NCI-H1105 (cell line): ENCODE measurements at places on chromosomes 7 and 10.
A peak's percentile ranks its signal among the peaks of the same experiment; 100 is the strongest.

DNA sequence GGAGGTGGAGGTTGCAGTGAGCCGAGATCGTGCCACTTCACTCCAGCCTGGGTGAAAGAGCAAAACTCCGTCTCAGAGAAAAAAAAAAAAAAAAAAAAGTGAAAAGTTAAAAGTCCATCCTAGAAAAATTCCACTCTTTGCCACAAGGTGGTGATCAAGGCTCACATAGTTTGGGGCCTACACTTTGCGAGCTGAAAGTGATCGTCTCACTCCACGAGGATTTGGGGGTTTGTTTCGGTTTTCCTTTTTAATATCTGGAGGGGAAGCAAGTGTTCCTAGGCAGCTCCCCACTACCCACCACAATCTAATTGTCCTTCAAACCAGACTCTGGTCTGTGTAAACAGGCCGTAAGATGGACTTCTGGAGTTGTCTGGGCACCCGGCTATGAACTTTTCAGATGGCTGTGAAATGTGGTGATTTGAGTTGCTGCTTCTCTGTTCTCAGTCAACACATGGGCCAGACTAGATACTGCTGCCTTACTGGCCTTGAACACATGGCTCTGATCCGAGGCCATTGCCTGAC, 27.1 kb downstream of the PRLHR start:
- DNase-seq: peak; percentile 24

DNA sequence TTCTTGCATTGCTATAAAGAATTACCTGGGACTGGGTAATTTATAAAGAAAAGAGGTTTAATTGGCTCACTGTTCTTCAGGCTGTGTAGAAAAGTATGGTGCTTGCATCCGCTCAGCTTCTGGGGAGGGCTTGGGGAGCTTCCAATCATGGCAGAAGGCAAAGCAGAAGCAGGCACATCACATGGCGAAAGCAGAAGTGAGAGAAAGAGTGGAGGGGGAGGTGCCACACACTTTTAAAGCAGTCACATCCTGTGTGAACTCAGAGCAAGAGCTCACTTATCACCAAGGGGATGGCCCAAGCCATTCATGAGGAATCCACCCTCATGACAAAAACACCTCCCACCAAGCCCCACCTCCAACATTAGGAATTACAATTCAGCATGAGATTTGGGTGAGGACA, 303.5 kb downstream of the OTUD1 start:
- no peak for DNase-seq

DNA sequence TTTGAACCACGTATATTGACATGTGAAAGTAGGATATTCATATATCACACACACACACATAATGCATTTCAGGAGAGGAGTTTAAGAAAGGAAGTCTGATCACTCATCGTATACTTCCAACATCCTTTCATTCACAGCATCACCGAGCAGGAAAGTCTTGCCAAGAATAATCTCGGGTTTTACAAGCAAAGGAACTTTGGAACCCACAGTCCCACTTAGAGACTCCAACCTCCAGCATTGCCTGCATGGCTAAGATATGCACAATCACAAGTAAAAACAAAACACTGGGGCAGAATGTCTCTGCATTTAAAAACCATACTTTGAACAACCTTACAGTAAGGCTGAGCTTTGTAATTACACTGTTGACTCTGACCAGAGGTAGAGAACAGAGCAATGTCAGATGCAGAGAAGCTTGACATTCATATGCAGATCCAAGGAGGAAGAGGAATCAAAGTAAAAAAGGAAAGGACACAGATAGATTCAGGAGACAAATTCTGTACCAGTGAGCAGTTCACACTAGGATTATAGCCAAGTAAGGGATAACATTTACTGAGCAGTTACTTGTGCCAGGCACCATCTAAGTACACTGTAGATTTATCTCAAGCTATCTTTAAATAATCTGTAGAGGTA, 14.8 kb downstream of the THSD7A start:
- DNase-seq: no peak

DNA sequence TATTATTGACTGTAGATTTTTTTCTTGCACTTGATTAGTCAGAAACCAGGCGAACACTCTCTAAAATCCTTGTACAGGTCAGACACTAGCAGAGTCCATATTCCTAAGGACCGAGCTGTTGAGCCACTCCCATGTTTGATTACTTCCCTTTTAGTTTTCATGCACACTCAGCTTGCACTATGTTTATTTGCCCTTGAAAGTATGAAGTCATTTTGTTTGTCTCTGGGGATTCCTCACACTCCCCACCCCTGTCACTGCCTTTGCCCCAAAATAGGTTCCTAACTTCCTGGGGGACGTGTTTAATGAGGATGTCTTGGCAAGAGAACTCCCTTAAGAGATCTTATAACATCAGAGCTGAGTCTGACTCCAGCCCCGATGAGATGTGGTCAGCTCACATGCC, 182.1 kb downstream of the EVX1 start:
- no peak for DNase-seq

DNA sequence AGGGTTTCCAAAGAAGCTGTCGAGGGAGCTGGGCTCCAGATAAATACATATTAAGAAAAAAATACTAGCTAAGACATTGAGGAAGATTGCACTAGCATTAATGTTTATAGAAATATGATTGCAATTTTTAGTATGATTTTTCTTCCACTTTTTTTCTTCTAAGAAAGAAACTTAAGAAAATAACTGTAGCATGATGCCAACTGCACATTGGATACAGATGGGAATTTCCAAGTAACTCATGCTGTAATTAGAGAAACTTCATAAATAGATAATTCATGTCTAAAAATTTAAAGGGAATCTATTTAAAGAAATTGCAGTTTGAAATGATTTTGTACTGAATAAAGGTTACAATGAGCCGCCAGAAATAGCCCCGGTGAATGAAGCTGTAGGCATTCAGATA, 119.4 kb downstream of the POLR1F start:
- DNase-seq: no peak

DNA sequence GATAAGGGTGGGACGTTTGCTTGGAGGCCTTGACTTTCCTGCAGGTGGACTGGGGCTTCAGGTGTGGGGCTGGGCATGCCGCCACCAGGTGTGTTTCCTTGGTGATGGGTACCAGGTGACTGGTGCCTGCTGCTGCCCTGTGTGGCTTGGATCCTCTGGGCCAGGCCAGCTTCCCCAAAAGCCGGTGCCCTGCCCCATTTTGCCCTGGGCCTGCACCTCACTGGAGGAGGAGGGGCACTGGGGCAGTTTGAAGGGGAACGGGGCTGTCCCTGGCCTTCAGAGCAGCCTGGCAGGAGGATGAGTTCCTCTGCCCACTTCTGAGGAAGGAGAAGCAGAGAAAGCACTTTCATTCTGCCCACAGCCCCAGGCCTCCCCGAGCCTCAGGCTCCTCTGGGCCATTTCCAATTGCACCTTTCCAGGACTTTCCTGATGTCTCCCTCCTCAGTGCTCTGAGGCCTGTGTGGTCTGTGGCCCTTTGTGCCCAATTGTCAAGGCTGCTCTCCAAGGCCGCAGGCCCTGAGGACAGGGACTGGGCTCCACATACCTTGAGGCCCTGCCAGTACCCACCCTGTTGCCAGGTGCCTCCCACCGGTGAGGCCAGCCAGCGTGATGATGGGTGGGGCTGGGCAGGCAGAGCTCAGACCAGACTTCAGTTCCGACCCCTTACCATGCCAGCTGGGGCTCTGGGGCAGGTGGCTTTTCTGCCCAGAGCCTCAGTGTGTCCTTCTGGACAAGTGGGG, 25.3 kb upstream of the SMARCD3 start:
- no peak for DNase-seq

GRCh38 chr7:79410345-79410744, 43.1 kb downstream of the MAGI2 start:
- DNase-seq: no peak

DNA sequence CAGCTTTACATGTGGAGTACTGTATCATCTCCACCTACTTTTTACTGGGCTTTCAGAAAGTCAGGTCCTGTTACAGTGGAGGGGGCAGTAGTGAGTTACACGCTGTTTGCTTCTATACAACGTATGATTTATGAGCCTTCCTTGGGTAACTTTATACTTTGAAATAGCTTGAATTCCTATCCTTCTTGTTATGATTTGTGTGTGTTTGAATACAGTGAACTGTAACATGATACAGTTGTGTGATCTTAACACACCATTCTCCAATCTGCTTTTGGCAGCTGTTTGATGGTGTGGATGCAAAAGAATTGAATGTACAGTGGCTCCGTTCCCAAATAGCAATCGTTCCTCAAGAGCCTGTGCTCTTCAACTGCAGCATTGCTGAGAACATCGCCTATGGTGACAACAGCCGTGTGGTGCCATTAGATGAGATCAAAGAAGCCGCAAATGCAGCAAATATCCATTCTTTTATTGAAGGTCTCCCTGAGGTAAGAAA, 41.7 kb downstream of the SP8 start:
- peak; percentile 73 for DNase-seq

GRCh38 chr10:49254556-49255318, 44.2 kb upstream of the C10orf71 start:
- DNase-seq: no peak

- DNase-seq: no peak
Measured at GRCh38 chr7:30935569-30935877, 23.9 kb downstream of the AQP1 start.

GRCh38 chr7:45985902-45986301, 64.8 kb upstream of the IGFBP3 start:
- DNase-seq: no peak

DNA sequence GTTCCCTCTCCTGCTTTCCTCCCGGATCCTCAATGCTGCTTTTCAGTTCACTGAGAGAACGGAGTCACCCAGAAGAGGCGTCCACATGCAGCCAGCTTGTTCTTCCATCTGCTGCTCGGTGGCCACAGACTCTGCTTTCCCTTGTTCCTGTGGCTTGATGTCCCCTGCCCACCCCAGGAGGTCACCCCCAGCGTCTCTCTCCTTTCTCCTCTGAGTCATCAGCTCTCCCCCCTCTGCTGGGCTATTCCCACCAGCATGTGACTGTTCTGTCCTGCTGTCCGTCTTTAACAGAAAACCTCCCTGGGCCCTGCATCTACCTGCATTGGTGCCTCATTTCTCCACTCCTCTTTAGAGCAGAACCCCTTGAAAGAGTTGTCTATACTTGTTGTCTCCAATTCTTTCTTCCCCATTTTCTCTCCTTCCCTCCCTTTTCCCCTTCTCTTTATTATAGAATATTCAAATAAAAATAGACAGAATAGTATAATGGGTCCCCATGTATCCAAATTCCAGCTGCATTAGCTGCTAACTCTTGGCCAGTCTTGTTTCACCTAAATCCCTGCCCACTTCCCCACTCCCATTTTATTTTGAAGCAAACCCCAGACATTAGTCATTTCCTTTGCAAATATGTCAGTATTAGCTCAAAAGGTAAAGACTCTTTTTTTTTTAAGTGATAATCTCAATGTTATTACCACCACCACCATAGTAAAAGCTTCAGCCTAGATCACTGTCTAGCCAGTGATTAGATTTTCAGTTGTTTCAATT, 4.1 kb downstream of the ZNF282 start:
- no peak for DNase-seq

GRCh38 chr10:114470956-114471905, 66.9 kb upstream of the AFAP1L2 start:
- DNase-seq: peak; percentile 46

- no peak for DNase-seq
Measured at GRCh38 chr7:126723966-126724544, 528.7 kb downstream of the GRM8 start.

- no peak for DNase-seq
Measured at GRCh38 chr7:115023219-115023618, 101.3 kb downstream of the MDFIC start.

DNA sequence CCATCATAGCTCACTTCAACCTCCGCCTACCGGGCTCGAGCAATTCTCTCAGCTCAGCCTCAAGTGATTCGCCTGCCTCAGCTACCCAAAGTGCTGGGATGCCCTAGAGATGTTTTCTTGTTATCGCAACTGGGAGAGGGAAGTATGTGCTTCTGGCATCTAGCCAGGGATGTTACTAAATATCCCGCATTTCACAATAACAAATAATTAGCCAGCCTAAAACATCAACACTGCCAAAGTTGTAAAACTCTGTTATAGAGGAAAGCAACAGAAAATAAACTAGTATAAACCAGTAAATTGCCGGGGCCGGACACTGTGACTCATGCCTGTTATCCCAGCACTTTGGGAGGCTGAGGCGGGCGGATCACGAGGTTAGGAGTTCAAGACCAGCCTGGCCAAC, 7.2 kb downstream of the INA start:
- no peak for DNase-seq

DNA sequence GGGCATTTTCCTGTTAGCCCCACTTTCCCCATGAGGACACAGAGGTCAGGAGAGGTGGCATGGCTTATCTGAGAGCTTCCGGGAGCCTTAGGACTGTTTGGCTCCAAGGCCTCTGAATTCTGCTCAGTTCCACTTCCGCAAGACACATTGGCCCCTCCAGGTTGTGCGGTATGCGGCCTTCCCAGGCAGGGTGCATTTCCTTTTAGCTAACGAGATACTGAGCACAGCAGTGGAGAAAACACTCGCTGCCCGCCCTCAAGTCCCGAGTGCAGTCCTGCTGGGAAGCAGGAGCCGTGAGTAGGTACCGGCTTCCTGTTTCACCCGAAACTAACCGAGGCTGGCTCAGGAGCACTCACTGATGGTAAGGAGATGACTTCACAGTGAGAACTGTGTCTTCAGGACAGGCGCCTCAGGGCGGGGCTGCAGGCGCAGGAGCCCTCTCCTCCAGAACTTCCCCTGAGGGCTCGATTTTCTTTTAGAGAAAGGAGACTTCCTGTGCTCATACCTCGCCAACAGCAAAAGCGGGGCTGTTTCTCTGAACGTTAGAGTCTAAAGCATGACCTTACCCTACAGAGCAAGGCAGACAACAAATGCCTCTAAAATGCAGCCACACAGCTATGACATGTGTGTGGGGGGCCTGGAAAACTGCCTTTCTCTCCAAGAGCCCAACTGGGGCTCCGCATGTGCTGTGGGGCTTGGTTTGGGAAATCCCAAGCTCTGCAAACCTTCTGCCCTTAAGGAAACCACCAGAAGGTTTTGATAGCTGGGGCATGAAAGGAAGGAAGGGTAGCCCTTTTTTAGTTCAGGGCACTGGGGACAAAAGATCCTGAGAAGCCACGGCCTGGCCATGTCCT, 25.9 kb downstream of the RGS10 start:
- no peak for DNase-seq

DNA sequence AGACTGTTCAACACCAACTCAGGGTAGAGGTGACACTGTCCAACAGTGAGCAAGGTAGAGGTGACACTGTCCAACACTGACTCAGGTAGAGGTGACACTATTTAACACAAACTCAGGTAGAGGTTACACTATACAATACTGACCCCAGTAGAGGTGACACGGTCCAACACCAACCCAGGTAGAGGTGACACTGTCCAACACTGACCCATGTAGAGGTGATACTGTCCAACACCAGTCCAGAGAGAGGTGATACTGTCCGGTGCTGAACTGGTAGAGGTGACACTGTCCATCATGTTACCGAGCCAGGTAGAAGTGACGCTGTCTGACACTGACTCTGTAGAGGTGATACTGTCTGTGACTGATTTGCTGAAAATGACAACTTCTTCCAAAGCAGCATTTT, 102.4 kb downstream of the GATA3 start:
- no peak for DNase-seq

DNA sequence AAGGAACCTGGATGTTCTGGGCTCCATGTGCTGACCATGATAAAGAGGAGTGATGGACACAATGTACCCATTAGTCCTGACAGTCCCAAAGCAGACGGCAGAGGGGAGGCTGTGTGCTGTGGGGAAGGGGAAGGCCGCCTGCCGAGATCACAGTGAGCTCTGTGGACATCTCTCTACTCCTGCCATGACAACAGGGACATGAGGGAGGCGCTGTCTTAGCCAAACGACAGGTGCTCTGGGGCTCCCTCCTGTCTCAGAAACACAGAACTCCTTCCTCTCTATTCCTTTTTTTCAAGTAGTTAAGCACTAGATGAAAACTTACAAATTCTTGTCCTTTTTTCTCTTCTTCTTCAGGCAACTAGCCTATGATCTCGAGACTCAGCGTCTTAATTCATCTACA, 113.1 kb downstream of the RNF32 start:
- no peak for DNase-seq
